ENCODE measurements at places on chromosomes 1 and 21. TPM values are rescaled to one million over a fixed set of nuclear protein-coding genes. Genes with fewer than 3 reads are reported as not detected.

GRCh38 chr1:89671775-89672488, 39.0 kb downstream of the LRRC8C start:
- DNase-seq: no peak

DNA sequence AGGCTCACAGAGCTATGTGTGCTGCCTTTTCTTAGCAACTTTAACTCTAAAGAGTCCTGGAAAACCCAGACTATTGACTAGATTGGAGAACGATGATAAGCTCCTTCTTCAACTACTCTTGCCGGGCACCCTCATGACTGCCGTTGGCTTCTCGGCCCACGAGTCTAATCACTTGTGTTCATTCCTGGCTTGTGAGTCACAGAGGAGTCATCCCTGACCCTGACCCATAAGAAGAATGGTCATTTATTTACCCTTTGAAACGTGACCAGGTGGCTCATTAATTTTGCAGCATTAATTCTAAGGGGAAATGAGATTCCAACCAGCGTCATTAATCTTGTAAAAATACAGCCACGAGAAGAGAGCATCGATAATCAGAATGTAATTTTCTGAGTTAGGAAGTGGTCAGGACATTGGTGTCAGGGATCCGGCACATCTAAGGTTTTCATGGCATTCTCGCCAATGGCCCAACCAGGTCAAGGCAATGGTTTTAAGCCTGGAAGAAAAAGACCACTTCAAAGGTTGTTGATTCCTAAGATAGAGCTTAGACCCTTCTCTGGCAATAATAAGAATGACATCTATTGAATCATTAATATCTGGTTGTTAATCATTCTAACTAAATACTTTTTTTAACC, 183.6 kb upstream of the RUNX1 start:
- DNase-seq: peak; percentile 52

DNA sequence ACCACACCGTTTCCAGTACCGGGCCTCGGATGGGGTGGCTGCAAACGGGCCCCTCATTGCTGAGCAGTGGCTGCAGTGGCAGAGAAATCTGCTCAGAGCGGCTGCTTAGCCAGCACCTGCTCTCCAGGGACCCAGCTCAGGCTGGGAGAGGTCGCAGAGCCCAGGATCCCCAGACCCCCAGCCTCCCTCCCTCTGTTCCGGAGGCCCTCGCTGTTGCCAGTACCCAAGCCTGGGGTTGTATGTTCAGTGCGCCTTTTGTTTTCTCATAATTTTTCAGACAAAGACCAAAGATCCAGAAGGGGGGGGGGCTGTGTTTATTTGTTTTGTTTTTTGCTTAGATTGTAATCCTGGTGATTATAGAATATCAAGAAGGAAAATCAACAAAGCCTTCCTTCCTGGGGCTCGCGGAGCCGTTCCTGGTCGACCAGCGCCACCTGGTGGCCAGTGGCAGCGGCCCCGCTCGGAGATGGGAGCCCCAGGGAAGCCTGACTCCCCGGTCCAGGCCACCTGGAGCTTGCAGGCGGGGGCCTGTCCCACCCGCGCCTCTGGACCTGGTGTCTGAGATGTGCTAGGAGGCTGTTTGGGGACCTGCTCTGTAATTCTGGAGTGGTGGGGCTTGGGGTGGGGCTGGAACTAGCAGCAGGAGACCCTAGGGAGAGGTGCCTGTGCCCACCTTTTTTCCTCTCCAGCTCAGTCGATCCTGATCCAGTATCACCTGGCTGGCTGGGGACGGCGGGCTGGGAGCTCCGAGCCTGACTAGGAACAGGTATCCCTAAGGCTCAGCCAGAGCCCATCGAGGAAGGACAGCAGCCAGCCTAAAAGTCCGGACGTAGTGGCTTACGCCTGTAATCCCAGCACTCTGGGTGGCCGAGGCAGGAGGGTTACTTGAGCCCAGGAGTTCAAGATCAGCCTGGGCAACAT, 123.9 kb upstream of the VAMP3 start:
- DNase-seq: no peak

- no peak for DNase-seq
Observed at GRCh38 chr1:10815858-10816195, 19.4 kb upstream of the CASZ1 start.

DNA sequence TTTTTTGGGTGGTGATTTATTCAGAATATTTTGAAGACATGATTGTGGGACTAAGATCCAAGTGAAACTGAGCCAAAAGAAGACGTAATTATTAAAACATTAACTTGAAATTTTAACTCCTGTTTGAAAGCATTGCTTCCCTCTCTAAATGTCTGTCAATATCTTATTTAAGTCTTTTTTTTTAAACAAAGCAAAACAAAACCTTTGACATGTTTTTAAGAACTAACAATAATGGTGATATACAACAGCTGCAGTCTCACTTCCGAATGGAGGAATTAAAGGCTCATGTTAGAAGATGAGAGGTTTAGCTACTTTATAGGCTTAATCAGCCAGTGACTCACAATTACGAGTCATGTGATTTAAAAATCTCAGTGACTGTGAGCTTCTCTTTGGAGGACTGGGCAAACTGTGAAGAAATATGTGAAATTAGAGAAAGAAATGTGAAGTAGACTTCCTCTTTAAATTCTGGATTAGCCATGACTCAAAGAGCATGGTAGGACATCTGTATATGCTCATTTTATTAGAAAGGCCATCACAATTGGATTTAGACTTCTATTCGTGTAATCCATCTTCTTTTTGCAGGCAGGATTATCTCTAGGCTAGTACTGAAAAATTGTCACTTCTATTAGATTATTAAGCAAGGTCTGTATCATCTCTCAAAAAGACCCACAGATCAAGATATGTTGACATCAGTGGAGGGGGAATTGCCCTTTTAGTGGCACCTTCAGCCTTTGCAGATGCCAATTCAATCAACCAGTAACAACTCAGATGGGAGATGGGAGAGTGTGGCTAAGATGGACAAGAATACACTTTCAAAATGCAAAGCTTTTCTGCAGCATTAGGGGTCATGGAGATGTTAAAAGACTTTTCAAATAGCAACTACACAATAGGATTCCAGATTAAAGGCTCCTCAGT, 28.7 kb downstream of the KCNA3 start:
- no peak for DNase-seq

- DNase-seq: no peak
Observed at GRCh38 chr1:2358072-2358471, 33.3 kb downstream of the MORN1 start.

- no peak for DNase-seq
Observed at GRCh38 chr1:149967041-149967440, 30.4 kb upstream of the MTMR11 start.

GRCh38 chr1:169148472-169149252, 42.2 kb downstream of the ATP1B1 start:
- no peak for DNase-seq

DNA sequence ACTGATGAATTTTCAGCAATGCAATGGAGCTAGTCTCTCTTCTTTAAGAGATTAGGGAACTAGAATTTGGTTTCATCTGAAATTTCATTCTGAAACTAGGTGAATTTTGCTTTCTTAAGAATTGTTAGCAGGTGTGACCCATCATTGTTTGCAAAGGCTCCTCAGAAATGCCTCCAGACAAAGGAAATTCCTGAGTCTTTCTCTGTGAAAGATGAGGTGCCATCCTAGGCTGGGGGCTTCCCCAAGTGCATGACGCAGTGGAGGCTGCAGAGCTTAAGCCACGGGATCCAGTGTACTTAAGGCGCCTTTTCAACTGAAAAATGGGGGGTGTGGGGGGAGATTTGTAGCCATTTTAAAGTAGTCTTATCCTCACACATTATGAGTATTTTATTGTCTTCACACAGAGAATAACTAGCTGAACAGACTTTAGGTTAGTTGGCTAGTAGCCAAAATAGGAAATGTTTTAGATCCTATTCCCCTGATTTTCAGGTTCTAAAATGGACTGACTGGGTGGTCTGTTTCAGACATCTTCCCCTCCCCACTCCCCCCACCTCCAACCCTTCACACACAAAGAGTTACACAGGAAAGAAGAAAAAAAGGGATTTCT, 202.0 kb downstream of the NFIA start:
- no peak for DNase-seq

GRCh38 chr1:202603435-202603834, 106.8 kb downstream of the SYT2 start:
- no peak for DNase-seq

DNA sequence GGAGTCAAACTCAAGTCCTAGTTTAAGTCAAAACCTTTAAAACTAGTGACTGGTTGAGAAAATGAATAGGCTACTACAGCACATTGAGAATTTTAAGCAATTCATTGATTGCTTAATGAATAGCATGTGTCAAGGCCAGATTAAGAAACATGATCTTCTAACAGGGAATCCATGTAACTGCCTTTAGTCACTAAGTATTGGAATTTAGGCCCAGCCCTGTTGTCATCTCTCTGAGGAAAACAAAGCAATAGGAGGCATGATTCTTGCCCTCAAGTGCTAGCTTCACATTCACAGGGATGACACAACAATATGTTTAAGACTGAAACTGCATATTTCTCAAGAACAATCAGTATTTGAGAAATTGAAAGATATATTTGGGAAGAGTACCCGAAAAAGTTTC, 70.0 kb upstream of the PTGS2 start:
- DNase-seq: no peak

DNA sequence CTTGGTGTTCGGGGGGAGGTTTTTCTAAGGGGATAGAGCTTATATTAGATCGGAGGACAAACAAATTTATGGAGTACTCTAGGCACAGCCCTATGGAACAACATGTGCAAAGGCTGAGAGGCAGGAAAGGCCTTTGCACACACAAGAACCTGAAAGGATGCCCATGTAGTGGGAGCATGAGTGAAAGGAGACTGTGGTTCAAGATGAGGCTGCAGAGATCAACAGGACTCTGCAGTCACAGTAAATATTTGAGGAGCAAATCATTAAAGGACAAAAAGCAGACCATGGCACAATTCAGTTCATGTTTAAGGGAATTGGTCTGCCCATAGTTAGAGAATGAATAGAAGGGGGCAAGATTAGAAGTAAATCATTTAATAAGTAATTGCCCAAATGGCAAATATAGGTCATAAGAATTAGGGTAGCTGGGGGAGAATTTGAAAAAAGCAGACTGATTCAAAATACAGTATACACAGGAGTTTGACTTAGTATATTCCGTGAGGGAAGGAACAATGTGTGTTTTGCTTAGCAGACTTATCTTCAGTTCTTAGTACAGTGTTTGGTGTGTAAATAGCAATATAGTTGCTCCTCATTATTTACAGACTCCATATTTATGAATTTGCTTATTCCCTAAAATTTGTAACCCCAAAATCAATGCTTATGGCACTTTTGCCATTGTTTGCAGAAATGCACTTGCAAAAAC, 268.1 kb downstream of the SEC16B start:
- no peak for DNase-seq

GRCh38 chr1:12087797-12088314, 24.8 kb downstream of the TNFRSF8 start:
- DNase-seq: no peak

- no peak for DNase-seq
Observed at GRCh38 chr1:5423109-5423508, 569.1 kb downstream of the NPHP4 start.

DNA sequence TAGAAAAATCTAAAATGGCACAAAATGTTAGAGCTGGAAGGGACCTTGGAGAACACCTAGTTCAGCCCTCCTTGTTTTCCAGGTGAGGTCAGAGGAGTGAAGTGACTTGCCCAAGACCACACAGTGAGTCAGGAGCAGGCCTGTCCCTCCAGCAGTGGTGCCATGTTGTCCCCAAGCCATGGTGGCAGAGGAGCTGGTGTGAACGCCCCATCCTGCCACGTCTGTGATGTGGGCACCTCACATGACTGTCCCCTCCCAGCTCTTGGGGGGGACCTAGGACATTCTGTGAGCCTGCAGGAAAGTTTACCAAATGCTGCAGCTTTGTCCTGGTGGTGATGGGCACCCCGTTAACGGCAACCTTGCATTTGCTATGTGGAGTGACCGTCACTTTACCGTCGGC, 66.2 kb downstream of the SCCPDH start:
- DNase-seq: no peak

GRCh38 chr1:157137408-157138219, 581 bp downstream of the ETV3 start:
- no peak for DNase-seq

- no peak for DNase-seq
Observed at GRCh38 chr1:1089731-1090423, 15.8 kb upstream of the RNF223 start.

DNA sequence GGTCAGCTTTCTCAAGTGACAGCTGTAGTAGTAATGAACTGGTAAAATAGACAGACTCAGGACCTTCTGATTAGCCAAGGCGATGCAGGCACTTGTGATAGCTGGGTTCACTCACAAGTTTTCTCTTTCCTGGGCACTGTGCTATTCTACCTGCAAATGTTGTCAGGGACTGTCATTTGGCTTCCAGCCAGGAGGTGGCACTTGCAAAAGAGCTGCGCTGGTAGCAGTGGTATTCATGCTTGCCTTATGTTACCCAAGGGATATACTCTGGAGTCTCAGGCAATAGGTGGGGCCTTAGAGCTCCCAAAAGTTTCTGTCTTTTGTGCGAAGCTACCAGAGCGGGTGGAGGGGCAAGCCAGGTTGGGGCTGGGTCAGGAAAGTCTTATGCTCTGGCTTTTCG, 23.5 kb downstream of the IFI44 start:
- no peak for DNase-seq

DNA sequence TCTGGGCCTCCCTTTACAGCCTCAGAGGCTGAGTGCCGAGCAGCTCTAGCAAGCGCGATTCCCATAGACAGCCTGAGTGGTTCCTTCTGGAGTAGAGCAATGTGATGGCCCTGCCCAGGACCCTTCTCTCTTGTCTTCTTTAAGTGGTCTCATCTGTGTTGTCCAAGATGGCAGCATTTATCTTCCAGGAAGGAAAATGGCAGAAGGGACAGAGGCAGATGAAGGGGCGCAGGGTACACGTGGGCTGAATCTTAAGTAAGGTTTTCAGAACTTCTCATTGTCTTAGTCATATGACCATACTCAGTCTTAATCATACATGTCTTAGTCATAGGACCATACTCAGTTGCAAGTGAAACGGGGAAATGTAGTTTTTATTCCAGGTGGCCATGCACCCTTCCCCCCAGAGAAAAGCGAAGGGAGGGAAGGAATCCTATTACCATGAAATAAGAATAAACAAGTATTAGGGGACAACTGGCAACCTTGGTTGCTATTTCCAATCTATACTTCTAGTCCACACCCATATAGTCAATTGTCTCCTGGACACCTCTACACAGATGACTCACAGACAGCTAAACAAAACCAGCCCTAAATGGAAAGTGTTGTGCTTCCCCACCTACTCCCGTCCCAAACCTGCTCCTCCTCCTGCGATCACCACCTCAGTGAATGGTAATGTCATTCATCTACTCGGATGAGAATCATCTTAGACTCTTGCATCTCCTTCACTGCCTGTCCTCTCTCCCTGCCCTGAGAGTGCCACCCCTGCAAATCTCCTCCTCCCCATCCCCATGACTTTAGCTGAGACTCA, 13.3 kb downstream of the OVAAL start:
- no peak for DNase-seq

The TMEM125 gene
- total RNA-seq: not detected

The SPATA45 gene
- not detected for total RNA-seq

The HES4 gene
- 219 TPM for total RNA-seq

The CFHR2 gene
- not detected for total RNA-seq

The ENAH gene
- total RNA-seq: 46.1 TPM

The TTC39A gene
- 7.2 TPM for total RNA-seq

The S100A2 gene
- total RNA-seq: 3.9 TPM

The TRIM67 gene
- 0.58 TPM for total RNA-seq

The FLG2 gene
- total RNA-seq: not detected

The RUNX1 gene
- 11.6 TPM for total RNA-seq

Measured in glomerular endothelial cell (primary cell).